WTC11 (cell line): ENCODE measurements at places on chromosomes 16 and 17.

DNA sequence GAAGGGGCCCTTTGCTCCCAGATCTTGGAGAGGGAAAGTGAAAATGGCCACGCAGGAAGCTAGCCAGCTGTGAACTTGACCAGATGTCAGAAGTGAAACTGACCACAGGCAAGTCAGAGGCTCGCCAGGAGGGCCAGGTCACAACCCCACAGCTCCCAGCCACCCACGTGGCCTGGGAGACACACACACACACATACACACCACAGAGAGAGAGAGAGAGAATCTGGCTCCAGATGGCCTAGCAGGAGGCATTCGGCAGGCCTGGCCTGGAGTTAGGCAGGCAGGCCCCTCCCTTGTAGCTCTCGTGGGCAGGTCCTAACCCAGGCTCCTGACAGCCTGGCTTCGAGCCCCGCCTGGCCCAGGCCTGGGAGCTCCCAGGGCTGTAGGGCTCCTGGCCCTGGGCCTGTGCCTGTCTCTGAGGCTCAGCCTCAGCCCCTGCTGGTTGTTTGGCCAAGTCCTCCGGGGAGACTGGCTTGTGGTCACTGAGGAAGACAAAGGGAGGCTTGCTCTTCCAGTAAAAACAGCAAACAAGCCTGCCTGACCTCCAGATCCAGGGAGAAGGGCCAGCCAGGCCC lies 20.2 kb downstream of the NGFR start:
- peak; percentile 73 for DNase-seq

DNA sequence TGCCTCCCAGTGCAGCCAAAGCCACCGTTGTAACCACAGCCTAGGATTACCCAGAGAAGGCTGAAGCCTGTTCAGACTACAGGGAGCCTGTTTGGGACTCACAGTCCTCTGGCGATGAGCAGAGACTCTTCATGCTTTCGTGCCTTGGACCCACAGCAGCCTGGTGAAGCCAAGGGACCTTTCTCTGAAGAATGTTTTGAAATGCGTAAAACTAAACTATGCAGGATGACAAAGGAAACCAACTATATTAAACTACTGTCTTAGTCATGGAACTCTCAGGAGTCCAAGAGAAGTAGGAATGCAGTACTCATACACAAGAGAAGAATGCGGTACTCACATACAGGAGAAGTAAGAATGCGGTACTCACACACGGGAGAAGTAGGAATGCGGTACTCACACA lies 20.9 kb downstream of the ABR start:
- DNase-seq = no peak

GRCh38 chr16:51540259-51540658 lies 389.2 kb upstream of the SALL1 start:
- DNase-seq = no peak

DNA sequence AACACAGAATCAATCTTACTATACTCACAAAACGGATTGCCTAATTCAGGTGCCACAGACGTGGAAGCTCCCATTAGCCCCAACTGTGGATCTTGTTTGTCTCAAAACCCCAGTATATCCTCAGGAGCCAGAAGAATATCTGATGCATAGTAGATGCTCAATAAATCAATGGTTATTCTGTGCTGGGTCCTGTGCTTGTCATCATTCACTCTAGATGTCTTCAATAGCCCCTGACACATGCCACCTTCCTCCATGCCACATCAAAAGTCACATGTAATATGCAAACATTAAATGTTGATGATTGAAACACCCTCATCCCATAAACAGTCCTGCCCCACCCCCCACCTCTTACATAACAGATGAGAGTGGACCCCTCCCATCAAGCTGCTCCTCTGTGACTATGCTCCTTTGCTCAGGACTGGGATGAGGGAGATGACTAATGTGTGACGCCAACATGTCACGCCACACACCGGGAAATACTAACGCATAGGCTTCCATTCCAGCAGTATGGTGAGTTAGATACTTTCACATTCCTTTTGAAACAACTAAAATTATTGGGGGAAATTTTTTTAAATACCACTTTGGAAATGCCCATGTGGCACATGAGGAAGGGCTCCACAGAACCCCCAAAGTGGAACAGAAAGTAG lies 267.6 kb upstream of the SDK2 start:
- DNase-seq = no peak

DNA sequence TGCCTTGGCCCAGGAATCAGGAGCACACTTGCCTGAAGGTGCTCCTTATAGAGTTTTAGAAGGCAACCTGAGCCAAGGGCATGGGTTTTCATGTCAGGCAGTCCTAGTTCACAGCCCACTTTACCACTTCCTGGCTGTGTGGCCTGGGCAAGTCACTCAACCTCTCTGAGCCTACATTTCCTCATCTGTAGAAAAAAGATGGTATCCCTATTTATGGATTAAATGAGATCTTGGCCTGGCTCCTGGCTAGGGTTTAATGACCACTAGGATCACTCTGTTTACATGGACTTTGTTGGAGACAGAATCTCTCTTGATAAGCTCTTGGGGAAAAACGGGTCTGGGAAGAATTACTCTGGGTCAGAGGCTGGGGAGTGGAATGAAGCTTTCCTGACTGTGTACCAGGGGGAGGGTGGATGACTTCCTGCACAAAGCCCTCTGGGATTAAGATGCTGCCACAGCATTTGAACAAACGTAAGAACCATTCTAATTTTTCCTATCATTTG lies 2.3 kb downstream of the MT2A start:
- no peak for DNase-seq

GRCh38 chr17:39650121-39650579 lies 13.2 kb downstream of the STARD3 start:
- DNase-seq = no peak

- DNase-seq = peak; percentile 65
Observed at GRCh38 chr16:88461331-88462269, 8.5 kb downstream of the ZFPM1 start.

- DNase-seq = no peak
Observed at GRCh38 chr17:22272363-22273146, 580.2 kb downstream of the KCNJ18 start.

DNA sequence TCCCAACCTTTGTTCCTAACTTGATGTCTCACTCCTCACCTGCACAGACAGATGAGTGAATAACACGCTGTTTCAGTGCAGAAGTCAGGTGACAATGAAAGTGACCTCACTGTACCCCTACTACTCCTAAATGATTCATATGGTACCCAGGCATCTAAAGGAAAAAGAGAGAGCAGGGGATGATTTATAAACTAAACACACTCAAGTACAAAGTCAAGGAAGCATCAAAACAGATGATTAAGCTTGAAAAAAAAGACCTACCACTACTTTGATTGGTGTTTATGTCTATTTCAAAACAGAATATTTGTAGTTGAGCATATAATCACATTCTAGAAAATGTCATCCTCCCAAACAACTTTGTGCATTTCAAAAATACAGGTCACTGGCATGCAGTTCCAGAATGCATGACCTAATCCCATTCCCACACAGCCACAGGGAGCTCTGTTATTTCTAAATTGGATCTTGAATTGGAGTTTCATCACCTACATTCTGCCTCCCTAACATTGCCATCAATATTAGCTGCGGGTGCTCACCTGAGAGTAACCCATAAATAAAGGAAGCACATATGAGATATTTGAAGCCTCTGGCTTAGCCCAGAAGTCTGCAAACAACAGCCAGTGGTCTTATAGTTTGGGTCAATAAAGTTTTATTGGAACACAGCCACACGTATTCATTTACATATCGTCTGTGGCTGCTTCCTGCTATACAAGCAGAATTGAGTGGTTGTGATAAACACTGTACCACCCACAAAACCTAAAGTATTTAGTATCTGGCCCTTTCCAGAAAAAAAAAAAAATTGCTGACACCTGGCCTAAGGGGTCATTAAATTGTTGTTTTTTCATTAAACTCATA lies 14.0 kb downstream of the HS3ST3A1 start:
- DNase-seq = no peak

- DNase-seq = no peak
Observed at GRCh38 chr17:17063546-17064122, 21.4 kb downstream of the MPRIP start.

DNA sequence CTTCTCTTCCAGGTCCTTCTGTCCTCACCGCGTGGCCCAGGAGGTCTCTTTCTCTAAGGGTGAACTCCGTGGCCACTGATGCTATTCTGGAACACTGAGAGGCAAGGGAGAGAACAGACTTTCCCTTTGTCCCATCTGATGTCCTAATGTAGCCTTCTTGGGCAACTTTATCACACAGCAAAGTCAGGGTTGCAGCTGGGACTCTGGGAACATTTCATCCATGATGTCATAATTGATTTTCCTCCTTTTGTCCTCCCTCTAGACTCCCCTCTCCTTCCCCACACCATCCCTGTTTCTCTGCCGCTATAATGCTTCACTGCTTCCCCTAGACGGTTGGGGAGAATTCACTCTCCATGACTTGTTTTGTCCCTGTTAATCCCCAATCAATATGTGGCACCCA lies 201.0 kb downstream of the SHISA9 start:
- no peak for DNase-seq

GRCh38 chr17:82802075-82802780 lies 37.6 kb downstream of the ZNF750 start:
- no peak for DNase-seq

DNA sequence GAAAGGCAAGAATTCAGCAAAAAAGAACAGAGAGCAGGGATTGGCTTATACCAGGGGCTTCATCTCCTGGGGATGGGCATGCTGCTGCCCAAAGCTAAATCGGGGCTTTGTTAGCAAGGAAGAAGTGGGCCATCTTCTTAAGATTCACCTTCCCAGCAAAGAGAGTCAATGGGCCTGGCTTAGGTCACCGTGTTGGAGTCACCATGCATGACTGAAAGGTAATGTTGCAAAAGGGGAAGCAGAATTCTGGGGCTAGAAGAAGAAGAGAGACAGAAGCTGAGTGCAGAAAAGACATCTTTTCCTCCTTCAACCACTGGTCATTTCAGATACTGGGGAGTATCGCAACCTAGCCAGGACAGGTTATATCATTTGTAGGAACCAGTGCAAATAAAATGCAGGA lies 76.3 kb upstream of the KIFC3 start:
- no peak for DNase-seq

DNA sequence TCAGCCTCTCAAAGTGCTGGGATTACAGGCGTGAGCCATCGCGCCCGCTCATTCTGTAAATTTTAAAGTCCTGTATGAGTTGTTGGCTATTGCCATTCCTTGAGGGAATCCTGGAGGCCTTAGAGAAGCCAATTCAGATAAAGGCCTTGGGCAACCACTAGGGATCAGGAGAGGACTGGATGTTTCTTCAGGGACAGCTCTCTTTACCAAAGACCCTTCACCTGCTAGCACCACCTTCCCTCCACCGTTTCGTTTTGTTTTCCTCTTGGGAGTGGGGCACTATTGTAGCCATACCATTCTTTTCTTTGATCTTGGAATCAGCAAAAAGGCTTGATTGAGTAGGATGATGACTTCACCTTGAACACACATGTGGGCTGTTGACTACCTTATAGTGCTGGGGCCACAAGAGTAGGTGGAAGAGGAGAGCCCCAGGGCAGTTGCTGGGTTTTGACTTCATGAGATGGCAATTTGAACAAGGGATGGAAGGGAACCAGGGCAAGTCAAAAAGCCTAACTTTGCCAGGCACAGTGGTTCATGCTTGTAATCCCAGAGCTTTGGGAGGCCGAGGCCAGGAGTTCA lies 7.0 kb upstream of the ANKRD40CL start:
- DNase-seq = no peak

DNA sequence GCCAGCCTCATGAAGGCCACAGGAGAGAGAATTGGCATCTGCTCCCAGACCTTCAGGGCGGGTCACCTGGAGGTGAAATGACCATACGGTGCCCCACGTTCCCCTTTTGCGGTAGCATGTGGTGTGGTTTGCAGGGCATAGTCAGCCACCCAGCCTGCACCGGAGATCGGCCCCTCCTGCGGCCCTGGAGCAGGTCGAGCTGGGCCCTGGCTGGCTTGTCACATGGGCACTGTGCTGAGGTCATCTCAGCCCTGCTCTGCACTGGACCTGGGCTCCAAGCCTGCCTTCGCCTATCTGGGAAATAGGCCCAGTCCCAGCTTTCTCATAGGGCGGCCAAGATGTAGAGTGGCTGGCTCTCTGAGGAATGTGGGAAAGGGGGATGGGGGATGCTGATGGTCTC lies 16.2 kb downstream of the GSE1 start:
- DNase-seq = no peak

DNA sequence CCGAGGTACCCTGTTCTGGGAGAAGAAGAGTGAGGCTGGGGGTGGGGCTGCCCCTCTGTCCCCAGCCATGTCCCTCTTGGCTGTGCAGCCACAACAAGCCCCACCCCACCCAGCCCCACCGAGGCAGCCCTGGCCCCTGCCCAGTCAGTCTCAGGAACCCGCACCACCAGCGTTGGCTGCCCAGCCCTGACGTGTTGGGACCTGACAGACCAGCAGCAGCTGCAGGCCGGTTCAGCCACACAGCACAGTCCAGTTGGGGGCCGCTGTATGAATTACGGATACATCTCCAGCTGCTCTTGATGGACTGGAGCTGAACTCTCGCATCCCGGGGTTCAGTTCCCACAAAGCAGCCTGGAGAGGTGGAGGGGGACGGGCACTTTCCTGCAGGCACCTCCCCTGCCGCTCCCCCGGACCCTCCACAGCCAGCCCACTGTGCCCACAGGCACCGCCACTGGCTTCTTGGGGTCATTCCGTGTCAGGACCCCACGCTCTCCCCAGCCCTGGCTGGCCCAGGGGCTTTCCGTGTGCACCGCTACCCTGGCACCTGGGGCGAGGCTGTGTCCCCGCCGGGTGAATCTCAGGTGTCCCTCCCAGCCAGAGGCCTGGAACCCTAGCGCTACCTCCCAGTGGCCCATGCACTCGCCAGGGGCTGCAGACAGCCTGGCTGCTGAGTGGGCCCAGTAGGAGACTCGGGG lies 7.1 kb downstream of the CDH15 start:
- DNase-seq = no peak

- DNase-seq = no peak
Observed at GRCh38 chr17:34862384-34862783, 98.9 kb downstream of the CCT6B start.

GRCh38 chr16:68646953-68647659 lies 2.0 kb downstream of the CDH3 start:
- no peak for DNase-seq

DNA sequence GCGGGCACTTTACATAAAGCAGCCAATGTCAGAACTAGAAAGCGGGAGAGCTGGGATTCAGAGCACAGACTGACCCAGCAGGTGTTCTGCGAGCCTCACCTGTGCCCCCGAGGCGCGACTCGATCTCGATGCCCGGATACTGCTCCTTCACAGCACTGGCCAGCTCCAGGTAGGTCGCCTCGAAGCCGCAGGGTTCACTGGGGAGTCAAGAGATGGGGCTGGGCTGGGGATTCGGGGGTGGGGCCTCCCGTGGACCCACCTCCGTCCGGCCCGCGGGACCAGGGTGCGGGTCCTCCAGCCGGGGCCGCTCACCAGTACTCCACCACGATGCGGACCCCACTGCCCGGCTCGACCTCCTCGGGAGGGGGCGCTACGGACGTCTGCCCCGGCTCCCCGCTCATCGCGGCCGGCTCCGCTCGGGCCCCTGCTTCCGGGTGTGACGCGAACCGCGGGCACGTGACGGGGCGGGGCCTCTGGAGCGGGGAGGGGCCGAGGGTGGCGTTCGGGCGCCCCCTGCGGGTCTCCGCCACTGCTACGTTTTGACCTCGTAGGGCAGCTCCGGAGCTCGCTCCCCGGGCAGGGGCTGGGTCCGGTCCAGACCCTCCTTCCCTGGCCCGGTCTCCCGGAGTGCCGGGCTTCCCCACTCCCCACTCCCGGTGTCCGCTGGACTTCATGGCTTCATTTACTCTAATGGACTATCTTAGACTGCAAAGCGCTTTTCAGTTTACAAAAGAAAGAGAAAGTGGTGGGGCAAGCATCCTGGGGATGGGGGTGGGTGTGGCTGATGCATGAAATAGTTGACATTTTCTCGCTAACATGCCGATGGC lies at the start of gene MIEN1:
TSS of gene MIEN1 (minus strand) at position 438 of the 827 bp plus-strand sequence. CDS start at position 401, 37 bp downstream.
- DNase-seq = peak; percentile 97
